AG08396 (cell line): ENCODE measurements at places on chromosomes 2 and 18.

- DNase-seq: peak; percentile 32
Measured at GRCh38 chr18:76875390-76876325, 53.3 kb downstream of the ZNF236 start.

- no peak for DNase-seq
Measured at GRCh38 chr18:379681-380330, 112.0 kb upstream of the THOC1 start.

- no peak for DNase-seq
Measured at GRCh38 chr2:189091253-189091652, 88.3 kb downstream of the COL5A2 start.

DNA sequence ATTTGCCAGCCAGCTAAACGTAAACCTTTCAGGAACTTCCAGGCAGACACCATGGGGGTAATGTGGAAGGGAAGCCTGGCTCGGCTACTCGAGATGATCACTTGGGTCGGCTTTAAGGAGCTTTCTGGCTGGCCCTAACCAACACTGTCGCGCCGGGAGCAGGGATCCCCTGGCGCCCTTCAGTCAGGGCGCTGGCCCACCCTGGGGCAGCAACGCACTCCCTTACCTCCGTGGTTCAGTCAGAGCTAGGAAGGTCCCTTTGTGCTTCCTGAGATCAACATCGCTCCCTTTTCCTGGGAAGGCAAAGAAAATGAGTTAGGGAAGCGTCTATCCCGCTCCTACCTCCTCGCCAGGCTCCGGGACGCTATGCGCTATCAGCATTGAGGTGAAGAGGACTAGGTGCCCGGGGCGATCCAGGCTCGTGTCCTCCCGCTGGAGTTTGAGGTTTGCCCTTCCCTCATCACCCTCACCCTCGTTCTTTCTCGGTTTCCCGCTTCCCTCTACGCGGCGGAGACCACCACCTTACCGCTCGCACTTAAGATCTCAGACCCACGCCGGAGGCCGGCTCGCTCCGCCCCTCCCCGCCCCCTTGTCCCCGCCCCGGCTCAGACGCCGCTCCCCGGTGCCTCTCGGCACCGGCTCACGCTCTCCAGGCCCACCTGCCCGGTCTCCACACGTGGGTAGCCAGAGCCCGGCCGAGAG is 449 bp upstream of the ATRAID start:
- DNase-seq: no peak

- DNase-seq: no peak
Measured at GRCh38 chr2:49241991-49242390, 87.7 kb upstream of the FSHR start.

DNA sequence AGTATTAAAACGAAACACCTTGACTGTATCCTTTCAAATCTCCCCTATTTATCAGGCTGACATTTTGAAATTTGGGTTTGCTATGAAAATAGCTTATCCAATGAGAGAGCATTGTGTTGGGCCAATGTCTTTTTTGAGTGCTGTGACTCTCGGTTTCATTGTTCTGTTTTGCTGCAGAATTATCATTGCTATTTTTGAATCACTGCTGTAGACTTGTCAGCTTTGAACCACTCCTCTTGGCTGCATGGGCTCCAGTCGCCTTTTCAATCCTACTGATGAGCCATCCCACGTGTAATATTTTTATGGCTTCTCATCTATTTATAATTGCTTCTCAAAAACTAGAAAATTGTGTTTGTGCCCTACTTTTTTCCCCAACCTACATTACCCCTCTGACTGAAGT is 322.8 kb downstream of the LNPK start:
- DNase-seq: no peak

DNA sequence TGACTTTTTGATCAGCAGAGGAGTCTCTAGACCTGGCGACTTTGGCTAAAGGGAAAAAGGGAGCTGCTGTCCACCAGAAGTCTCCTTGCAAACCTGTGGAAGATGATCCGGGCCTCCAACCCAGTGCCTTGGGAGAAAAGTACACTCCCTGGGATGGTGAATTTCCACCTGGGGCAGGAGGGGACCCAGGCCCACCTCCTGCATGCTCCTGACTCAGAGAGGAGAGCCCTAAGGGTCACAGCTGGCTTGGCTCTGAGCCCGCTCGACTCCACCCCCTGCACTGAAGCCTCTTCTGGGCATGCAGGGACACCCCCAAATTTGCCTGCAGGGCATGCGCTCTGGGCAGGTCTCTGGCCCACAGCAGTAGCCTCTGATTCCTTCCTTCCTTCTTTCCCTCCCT is 66.5 kb downstream of the PDCL3 start:
- DNase-seq: no peak

- DNase-seq: peak; percentile 68
Measured at GRCh38 chr2:196160101-196160500, 11.3 kb downstream of the STK17B start.

- no peak for DNase-seq
Measured at GRCh38 chr18:23935804-23936203, 78.8 kb upstream of the TTC39C start.

DNA sequence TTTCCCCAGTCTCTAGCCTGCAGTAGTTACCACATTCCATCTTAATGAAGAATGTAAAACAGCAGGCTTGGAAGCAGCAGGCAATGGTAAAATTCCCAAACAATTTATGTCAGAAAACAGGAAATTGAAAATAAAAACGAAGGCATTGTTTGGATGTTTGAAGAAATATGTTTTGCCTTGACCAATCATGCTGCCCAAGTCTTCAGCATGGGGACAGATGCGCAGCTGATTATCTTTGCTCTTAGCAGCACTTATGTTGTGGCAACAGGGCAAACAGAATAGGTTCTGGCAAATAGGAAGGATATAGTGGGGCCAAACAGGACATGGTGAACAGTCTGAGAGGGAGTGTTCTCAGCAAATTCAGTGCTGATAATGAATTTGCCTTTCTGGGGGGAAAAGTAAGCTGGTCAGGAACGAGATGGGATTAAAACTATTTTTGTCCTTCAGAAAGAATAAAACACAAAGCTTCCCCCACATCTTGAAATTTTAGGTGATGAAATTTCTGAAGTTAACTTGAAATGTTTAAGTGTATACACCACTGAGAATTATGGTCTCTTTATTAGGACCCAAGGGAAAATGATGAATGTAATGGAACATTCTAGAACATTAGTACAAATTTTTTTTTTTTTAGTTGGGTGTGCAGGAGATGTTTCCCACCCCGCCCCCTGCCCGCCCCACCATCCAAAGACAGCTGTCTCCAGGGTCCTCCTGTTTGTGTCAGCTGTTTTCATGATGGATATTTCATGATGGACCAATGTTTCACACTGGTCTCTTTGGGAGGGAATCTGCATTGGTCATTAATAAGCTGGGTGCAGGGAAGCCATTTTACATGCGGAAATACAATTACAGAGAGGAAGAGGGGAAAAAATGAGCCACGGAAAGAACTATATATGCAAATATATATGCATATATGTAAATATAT is 239.5 kb upstream of the REV1 start:
- peak; percentile 24 for DNase-seq

DNA sequence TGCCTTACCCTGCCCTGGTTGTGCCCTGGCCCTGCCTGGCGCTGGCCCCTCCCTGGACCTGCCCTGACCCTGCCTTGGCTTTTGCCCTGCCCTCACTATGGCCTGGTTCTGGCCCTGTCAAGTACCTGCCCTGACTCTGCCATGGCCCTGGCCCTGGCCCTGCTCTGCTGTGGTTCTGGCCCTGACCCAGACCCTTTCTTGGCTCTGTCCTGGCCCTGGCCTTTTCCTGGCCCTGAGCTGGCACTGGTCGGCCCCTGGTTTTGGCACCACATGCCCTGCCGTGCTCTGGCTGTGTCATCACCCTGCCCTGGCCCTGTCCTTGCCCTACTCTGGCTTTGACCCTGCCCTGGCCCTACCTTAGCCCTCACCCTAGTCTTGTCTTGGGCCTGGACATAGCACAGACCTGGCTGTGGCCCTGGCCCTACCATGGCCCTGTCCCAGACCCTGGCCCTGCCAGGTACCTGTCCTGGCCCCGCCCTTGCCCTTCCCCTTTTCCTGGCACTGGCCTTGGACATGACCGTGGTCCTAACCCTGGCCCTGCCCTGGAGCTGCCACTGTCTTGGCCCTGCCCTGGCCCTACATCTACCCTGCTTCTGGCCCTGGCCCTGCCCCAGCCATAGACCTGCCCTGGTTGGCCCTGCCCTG is 4.8 kb upstream of the ANKRD62 start:
- no peak for DNase-seq

DNA sequence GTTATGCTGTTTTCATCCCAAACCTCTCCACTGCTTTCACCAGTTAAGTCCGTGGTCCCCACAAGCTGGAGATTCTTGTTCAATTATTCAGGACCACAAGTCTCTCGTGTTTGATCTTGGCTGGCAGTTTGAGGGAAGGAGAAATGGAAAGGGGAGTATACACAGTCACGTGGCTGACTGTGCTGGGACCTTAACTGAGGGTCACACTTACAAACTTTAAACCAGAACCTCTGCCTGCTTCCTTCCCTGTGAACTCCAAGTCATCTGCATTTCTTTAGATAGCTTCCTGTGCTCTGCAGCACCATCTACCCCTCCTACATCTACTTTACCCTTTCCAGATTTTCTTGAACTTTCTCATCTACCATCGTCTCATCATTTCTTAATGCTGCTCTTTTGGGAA is 91.7 kb downstream of the ARHGEF4 start:
- DNase-seq: no peak

- DNase-seq: no peak
Measured at GRCh38 chr2:67642046-67642382, 244.9 kb downstream of the ETAA1 start.

DNA sequence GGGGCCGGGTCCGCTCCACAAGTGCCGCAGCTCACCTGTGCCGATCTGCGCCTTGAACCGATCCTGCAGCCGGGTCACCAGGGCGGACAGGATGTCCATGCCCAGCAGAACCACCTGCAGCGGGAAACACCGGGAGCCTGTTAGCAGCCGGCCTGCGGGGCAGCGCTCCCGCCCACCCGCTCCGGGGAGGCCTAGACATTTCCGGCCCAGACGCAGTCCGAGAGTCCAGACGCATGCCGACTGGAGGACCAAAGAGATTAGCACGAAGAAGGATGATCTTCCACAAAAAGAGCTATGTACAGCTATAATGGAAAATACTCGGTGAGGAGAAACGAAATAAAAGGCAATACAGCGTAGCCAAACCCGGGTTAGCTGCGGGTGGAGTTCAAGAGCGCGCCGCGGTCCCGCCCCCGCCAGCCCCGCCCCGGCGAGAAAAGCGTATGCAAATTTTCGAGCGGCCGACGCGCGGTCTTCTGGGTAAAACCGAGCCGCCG is 421 bp upstream of the RNU4ATAC start:
- peak; percentile 88 for DNase-seq

- DNase-seq: no peak
Measured at GRCh38 chr2:191112448-191112901, 38.3 kb downstream of the STAT4 start.

DNA sequence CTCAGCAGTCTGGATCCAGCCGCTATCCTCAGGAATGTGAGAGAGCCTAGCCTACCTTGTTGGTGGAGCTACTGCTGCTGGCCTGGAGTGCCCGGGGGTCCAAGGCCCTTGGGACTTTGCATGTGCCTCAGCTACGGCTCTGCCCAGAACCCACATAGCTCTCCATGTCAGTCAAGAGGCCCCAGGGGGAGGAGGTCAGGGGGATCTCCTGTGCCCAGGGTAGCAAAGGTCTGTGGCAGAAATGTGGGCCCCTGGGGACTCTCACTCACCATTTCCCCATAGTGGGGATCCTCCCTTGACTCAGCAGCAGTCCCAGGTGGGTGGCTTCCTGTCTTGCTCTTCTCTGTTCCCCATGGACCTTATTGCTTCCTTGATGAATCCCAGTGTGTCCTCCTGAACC is 342.7 kb upstream of the CHAC2 start:
- DNase-seq: no peak

DNA sequence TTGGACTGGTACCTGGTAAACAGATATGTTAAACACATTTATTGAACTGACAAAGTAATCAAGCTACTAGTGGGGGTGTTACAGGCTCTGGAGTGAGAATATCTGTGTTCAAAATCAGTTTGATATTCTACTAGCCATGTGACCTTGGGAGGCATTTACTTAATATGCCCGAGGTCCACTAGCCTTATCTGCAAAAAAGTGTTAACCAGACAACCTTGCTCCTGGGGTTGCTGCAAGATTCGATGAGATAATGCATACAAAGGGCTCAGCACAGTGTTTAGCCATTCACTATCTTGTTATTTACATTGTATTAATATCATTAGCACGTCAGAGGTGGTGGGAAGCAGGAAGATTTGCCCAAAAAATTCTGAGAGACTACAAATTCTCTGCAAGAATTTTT is 103.3 kb downstream of the CDH2 start:
- no peak for DNase-seq

DNA sequence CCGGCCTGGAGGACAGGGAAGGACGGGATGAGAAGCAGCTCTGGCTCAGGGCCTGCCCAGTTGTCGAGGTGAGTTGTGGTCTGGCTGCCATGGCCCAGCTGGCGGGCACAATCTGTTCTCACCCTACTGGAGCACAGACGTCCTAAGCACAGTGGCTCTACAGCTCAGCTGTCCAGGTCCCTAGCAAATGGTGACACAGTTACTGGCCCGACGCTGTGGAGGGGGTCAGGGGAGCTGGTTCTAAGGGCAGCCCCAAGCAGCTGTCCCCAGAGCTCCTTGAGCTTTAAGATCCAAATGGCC is 32.9 kb downstream of the KCNK3 start:
- DNase-seq: no peak

DNA sequence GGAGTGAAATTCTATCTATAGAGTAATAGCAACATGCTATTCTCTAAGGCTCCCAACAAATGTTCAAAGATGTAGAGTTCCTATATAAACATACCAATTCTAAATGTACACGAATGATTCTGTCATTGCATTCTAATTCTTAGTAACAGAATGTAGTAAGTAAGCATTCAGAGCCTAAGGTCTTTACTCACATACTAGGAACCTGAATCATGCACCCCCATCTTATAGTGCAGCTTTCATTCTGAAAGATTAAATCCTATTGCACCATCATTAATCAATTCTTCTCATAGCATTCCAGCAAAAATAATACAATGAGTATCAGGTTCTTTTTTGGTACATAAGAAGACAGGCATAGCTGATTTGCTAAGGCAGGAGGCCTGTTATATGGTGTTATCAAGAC is 230.0 kb downstream of the NCKAP5 start:
- DNase-seq: no peak

- peak; percentile 82 for DNase-seq
Measured at GRCh38 chr2:1593371-1594122, 150.8 kb downstream of the PXDN start.

DNA sequence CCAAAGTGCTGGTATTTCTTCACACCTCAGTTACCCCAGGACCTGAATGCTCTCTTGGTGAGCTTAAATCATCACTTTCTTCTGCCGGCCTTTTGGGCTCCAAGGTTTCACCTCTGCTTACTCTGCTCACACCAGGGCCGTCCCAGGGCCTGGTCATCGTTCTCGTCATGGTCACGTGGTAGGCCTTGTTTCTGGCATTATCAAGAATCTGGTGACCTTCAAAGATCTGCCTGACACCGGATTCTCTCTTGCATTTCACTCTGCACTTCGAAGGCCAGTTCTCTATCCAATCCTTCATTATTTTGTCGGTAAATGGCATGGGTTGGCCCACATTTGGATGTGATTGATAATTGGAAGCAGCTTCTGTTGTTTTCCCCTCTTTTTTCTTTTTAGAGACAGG is 80.5 kb downstream of the HRH4 start:
- DNase-seq: no peak
